ENCODE measurements at places on chromosomes 2 and 18.

GRCh38 chr18:45962461-45962860 is 4.7 kb downstream of the EPG5 start:
- DNase-seq = peak; percentile 43

GRCh38 chr2:73284296-73285158 is at the start of gene FBXO41:
FBXO41 (minus strand) TSS chr2:73284478; CDS start chr2:73269630, 14,848 bp downstream.
- DNase-seq = peak; percentile 19

- DNase-seq = no peak
Observed at GRCh38 chr2:216607277-216607560, 26.0 kb upstream of the IGFBP2 start.

DNA sequence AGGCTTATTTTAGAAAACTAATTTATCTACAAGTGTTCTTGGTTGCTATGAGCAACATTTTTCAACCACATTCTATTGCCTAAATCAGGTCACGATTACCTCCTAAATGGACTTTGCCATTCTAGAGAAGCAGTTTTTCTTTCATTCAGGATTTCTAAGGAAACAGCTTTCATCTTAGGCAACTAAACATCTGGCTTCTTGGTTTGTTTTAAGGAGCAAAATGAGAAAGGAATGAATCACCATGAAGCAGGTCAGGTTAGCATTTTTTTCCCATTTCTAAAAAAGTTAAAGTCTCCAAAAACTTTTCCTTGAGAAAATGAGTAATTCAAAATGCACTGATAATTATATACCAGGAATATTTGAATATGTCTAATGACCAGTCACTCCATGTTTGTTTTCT is 114.8 kb downstream of the GAREM1 start:
- no peak for DNase-seq

DNA sequence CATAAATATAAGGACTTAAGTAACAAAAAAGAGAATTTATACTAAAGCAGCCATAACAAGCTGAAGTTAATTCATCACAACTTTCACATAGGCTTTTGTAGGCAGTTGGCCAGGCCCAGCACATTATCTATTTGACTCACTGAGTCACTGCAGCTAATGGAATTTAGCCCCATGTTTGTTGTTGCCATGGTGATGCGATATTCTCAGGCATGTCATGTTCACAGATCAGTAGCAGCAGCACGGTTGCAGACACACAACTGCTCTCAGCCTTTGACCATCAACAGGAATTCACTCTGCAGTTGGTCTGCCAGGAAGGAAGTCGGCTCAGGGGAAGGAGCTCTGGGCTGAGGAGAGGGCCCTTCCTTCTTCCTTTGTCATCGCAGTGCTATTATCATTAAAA is 639.8 kb downstream of the TMEM182 start:
- DNase-seq = peak; percentile 18

GRCh38 chr18:36769611-36770314 is 59.0 kb downstream of the TPGS2 start:
- no peak for DNase-seq

DNA sequence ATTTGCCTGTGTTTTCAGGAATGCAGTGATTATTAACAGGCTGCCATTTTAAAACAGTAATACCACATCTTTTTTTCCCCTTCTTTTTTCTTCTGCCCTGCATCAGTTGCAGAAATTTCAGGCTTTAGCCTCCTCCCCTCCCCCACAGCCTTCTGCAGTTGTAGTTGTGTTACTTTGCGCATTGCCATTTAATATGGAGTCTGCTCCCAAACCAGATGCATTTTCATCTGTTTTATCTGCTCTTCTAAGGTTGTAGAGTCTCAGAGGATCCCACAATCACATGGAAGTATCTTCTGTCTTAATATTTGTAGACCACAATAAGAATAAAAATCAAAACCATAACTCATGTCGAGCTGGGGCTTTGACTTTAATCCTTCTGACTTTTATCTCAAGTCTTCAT is 3.8 kb downstream of the ASXL3 start:
- no peak for DNase-seq

- DNase-seq = no peak
Observed at GRCh38 chr2:15173501-15173900, 387.6 kb downstream of the NBAS start.

GRCh38 chr2:9646196-9647030 is 15.6 kb upstream of the YWHAQ start:
- DNase-seq = no peak

GRCh38 chr18:73551211-73551610 is 596.4 kb downstream of the FBXO15 start:
- no peak for DNase-seq

GRCh38 chr2:67219651-67220050 is 177.5 kb upstream of the ETAA1 start:
- no peak for DNase-seq

DNA sequence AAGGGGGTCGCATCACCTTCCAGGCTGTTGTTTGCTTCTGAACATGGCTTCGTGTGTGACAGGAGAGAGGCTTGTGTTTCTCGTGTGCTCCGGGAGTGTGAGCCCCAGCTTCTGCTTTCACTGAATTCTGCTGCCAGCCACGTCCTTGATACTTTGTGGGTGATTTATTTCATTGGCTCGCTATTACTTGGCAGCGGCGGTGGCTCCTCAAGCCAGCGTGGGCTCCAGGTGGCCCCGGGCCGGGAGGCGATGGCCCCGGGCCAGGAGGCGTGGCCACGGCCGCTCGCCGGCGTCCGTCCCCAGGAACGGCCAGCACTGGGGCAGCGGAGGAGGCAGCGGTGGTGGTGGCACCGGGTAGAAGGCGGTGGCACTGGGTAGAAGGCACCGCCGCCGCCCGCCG is 63.1 kb downstream of the NAPG start:
- DNase-seq = no peak

DNA sequence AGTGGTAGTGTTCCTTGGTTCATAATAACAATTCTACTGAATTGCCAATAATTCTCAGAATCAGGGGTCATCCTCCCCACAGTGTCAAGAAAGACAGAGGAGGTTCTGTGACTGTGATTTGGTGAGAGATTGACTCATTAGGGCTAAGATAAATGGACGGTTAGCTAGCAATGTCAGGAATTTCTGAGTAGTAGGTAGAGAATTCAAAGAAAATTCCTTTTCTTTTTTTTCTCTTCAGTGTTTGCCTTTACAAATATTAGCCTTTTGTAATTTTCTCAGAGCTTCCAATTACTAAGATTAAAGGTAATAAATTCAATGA is 16.8 kb upstream of the CRIM1 start:
- no peak for DNase-seq

- DNase-seq = no peak
Observed at GRCh38 chr18:5756823-5757222, 138.5 kb downstream of the TMEM200C start.

DNA sequence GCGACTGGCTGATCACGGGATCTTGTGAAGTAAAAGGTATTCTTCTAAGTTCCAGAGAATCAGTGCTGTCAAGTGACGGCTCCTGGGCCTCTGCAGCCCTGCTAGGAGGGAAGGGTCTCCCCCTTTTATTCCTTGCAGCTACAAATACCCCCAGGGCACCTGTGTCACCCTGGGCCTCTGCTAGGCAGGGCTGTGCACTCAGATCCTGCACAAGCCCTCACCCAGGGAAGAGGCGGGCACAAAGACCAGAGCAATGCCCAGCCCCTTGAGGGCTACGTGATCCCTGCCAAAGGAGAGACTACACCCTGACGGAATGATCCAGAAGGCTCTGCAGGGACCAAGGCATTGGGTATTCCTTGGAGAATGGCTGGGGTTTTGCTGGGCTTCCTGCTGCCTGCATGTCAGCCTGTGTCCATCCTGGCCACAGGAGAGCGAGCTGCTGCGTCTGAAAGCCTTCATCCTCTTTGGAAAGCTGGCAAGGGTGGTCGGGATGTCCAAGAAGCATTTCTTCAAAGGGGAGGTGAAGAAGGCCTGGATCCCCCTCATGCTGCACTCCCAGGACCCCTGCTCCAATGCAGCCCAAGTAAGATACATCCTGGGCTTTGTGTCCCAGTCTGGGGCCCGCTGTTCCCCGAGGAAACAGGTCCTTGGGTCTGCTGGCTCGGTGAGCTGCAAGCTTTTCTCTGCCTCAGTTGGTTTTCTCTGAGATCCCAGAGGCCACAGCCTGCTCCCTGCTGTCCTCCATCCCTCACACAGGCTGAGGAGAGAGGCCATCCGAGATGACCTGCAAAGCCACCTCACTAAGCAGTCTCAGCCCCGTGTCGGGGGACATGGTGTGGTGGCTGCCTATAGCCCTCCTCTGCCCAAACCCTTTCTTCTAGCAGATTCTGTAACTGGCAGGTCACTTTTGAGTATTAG is 24.9 kb downstream of the HJURP start:
- DNase-seq = no peak

All from H4 (cell line).